GM20000 (cell line): ENCODE measurements at places on chromosomes 5 and 9.

DNA sequence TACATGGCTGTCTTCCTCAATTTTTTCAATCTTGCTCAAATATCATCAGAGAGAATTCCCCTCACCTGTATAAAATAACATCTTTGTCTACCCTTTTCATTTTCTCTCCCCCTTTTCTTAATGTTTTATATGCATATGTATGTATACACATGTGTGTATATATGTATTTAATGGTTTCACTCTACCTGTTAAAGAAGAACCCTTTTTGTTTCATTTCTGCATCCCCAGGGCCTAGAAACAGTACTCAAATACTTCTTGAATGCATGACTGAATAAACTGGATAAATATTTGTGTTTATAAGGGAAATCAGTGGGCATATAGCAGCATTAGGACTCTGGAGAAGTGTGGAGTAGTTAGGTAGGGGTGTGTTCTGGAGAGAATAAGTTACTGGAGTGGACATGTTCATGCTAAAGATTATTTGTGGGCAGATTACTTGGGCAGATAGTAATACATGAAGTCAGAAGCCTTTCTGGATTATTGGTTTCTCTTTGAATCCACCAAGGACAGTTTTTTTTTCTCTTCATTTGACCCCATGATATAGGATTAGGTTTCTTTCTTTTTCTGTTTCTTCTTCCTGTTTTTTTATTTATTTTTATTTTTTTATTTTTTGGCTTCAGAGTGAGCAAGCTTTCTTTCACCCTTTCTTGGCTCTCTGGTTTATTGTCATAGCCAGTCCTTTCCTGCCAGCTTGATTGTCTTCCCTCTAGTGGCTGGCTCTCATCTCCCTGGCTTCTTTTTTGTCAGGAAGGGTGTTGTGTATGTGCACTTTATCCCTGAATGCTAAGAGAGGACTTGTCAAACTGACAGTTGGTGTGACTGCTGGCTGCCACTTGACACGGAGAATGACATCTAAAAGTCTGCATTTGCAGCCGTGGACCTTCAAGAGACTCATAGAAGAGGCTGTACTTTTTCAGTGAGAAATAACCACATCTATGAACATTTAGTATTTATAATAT lies 89.3 kb downstream of the ZCCHC7 start:
- no peak for DNase-seq

DNA sequence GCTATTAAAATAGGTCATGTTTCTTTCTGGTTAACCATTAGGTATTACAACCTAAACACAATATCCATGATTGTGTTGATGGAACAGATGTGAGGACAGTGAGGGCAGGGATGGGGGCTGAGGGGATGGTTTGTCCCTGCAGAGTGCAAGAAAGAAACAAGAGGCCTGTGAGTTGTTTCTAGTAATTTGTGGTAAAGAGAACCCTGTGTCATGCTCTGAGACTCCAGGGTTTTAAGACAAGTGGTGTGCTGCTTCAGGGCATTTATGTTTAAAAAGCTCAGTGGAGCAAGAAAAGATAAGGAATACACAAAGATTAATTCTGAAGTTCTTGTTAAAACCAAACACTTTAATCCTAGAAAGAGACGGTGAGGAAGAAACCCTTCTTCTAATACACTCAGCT lies 656.5 kb downstream of the TLE1 start:
- no peak for DNase-seq

GRCh38 chr5:181087309-181087708 lies 43.7 kb downstream of the OR2V1 start:
- no peak for DNase-seq

DNA sequence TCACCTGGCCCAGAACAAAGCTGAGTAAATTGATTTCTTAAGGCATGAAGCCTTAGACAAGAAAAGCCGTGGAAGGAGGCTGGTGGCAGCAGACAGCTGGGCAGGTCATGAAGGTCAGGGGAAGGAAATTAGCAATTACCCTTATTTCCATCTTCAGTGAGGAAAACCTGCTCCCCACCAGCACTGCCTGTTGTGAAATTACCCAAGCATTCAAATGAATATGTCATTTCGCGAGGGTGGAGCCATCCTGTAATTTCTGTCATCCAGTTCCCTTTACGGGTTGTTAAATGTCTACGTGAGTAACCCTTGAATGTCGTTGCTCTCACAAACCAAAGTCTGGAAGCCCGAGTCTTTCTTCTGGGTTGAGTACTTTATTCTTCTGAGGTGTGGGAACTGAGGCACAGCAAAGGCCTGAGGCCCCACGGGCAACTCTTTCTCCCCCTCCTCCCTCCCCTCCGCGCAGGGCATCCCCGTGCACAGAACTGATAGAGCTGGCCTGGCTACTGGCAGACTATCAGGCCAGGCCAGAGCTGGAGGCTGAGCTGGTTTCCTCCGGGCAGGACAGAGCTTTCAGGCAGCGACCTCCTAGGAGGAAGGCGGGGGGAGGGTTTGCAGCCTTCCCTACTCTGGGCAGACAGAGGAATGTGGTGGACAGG lies 22.0 kb upstream of the AK3 start:
- peak; percentile 26 for DNase-seq

DNA sequence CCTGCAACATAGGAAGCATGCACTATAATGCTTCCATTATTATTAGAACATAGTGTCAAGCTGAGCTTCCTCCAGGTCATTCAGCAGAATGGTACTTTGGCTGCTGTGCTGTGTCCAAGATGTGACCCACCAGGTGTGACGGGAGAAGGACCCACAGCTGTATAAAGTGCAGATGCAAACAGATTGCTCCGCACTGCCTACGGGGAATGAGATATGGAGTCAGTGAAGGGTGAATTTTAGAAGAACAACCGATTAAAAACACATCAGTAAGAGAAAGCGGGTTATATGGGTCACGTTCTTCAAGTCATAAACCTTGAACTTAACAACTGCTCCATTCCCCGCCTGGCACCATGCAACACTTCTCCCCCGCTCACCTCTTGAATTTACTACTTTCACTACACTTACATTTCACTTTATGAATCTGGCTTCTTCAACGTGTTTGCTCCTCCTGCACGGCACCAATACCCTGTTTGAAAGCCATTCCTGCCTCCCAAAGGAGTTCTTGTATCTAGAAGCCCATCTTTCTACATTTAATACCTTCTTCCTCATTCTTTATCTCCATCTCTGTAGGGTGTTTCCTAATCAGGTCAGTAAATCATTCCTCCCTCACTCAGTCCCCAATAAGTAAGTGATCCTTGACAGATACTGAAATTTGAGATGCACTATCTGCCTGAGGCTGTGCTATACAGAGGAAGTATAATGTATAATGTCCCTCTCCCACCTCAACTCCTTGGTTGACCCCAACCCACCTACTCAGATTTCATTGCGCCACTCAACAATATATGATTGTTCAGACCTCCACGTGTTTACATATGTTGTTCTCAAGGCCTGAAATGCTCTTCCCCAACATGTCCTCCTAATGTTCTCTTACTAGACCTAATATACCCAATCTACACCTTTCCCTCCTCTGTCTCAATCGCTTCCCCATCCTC lies 25.9 kb downstream of the BRINP1 start:
- no peak for DNase-seq

DNA sequence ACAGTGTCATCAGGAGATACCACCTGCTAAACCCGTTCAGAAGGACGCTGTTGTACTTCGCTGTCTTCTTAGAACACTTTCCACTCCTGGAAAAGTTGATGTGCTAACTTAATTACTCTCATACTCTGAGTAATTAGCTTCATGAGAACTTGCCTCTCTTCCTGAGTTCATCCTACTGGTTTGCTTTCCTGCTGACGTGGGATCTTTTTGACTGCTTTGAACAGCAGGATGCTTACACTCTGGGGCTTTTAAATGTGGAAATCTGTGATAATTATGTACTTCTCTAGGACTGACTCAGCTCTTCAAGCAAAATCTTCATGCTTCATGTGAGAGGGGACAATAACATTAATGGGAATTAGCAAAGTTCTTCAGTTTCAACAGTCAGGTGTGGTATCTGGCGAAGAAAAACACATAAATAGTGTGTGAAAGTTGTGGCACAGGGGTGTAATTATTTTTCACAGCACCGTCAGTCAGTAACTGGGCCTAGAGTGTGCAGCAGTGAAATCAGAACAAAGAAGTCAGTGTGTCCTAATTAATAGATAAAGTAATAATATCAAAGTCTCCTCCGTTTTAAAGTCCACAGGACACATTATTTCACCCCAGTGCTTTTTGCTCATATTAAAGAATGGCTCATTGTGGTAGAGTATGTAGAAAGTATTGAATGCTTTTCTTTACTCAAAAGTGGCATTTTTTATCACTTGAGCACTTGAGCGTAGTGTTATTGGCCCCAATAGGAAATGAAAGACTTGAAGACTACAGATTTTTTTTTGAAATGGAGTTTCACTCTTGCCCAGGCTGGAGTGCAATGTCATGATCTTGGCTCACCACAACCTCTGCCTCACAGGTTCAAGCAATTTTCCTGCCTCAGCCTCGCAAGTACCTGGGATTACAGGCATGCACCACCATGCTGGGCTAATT lies 140.9 kb upstream of the DMRT1 start:
- no peak for DNase-seq

DNA sequence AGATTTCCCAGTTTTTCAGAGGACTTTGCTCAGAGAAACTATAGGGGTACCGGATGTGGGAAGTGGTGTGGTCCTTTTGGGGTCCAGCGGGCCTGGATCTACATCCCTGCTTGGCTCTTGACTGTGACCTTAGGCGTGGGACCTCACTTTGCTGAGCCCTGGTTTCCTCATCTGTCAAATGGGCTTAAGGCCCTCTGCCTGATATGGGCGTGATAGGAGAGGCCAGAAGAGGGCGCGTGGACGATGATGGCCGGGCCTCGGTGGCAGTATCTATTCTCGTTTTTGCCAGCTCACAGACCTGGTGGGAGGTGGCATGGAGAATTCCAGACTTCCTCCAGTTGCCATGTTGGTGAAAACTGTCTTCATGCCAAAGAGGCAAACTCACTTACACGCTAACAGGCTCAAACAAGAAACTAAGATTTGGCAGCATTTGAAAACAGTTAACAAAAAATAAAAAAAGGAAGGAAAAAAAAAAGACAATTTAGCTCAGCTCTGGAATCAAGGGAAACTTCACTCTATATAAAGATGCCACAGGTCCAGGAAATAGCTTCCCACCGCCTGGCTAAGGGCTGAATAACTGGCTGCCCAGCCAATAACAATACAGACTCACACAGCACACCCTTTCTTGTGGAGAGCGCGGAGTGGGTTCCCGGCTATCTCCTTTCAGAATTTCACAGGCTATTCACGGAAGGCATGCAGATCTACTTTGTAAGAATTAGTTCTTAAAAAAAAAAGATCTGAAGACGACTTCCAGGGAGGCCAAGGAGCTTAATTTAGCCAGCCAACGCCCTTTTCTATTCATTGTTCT lies 1.7 kb downstream of the SH3PXD2B start:
- no peak for DNase-seq

DNA sequence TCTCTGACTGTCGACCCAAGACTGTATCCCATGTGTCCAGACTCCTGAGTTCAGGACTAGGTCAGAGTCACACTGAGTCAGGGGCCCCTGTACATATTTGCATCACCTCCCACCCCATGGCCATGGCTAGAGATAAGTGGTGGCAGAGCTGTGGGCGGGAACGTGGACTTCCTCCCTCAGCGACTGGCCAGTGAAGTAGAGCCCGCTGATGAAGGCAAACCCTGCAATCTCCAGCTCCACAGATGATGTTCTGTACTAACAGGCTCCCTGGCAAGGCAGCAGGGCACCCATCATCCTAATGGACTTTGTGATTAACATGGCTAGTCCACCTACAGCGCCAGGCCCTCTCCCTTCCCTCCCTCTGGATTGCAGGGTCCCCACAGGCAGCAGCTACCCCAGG lies 110.5 kb upstream of the LRRTM2 start:
- DNase-seq: no peak

DNA sequence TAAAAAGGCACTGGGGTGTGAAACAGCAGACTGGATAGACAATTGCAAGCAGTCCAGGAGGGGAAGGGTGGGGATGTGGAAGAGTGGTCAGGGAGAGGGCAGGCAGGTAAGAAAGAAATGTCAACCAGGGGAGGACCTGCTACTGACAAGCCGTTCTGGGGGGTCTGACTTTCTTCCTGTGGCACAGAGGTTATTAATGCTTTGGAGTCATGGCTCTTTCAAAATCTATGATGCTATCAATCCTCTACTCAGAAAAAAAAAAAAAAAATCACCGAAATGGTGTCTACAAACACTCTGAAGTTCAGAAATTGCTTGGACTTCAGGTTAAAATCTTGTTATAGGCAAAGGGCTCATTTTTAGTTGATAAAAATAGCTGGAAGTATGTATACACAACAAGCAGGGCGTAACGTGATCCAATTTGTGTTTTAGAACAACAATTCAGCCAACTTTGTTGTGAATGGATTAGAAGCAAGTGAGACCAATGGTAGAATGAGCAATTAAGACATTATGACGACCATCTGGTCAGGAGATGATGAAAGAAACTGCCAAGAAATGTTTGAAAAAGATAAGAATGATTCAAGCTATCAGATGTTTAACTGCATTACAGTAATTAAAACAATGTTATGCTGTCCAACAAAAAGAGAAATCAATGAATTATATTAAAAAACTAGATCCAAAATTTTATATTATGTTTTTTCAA lies 255.2 kb downstream of the DEPDC1B start:
- no peak for DNase-seq

DNA sequence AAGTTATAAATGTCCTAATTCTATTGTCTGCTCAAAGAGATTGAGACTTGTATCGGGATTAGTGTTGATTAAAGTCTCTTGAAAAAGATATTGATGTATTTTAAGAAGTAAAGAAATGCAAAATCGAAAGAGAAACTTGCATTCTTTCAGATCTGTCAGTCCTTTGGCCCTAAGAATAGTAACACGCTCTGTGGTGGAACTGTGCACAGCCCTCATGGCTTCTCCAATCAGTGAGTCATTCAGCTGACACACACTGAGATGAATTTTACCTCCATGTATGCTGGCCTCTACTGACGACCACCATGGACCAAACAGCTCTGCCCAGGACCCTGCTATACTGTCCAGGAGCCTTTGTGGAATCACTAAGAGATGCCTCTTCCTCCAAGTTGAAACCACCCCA lies 232.4 kb downstream of the ESM1 start:
- DNase-seq: peak; percentile 68

- no peak for DNase-seq
Measured at GRCh38 chr5:68748101-68748500, 345.7 kb upstream of the SLC30A5 start.

DNA sequence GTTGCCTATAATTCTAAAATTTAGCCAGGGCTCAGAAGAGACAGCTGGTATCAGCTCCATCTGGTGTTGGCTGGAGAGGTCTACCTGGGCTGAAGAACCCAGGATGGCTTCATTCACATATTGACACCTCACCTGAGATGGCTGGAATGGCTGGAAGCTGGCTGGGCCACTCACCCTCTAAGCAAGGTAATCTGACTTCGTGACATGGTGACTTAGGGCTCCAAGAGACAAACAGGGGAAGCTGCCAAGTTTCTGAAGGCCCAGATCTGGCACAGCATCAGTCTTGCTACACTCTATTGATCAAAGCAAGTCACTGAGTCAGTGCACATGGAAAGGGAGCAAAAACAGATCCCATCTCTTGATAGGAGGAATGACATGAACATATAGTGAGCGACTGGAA lies 102.3 kb downstream of the EPB41L4A start:
- no peak for DNase-seq

- DNase-seq: no peak
Measured at GRCh38 chr5:109905906-109906305, 216.2 kb downstream of the MAN2A1 start.

GRCh38 chr5:178232124-178232919 lies at the start of gene PHYKPL:
Gene PHYKPL (minus strand): TSS chr5:178232802. CDS start chr5:178232550, 252 bp downstream.
- DNase-seq: peak; percentile 85
